ENCODE measurements at places on chromosomes 7 and 10. TPM values are rescaled to one million over a fixed set of nuclear protein-coding genes. Genes with fewer than 3 reads are reported as not detected.

ADAM12 gene
- total RNA-seq: 0.83 TPM

CALML5 gene
- total RNA-seq: not detected

SPDYE1 gene
- total RNA-seq: not detected

C7orf57 gene
- not detected for total RNA-seq

KLF14 gene
- not detected for total RNA-seq

NEBL gene
- not detected for total RNA-seq

All from CD8-positive, alpha-beta T cell (primary cell).